Aorta (tissue), 5 donors: ENCODE measurements at places on chromosomes 11 and 22. TPM values are rescaled to one million over a fixed set of nuclear protein-coding genes. Genes with fewer than 3 reads are reported as not detected.

DNA sequence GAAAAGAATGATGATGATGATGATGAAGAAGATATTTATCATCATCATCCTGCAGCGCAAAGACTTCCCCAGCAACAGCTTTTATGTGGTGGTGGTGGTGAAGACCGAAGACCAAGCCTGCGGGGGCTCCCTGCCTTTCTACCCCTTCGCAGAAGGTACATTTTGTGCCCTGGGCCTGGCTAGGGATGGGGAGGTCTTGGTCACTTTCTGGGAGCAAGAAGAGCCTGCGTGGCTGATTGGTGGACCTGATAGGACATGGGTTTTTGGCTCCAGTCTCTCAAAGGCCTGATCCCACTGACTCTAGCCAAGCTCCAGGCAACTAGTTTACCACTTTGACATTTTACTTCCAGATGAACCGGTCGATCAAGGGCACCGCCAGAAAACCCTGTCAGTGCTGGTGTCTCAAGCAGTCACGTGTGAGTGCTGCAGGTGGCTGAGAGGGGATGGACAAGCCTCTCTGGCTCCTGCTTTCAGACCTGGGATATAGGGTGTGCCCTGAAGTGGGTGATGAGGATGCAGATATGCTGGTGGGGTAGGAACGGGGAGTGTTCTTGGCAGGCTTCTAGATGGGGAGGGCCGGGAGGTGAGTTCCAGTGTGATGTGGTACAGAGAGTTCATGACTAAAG, 5.3 kb downstream of the SIDT2 start:
- peak; percentile 21 for DNase-seq
- H3K27ac ChIP-seq: no peak overlapping the region
- no peak overlapping the region for H3K4me3 ChIP-seq
- no peaks in the 10 kb centered on the region for H3K4me1 ChIP-seq
- H3K27me3 ChIP-seq: no peaks in the 10 kb centered on the region
- H3K36me3 ChIP-seq: no peaks in the 10 kb centered on the region

The CAPN1 gene
- 109 TPM for total RNA-seq

The LBHD1 gene
- 8.6 TPM for total RNA-seq

DNA sequence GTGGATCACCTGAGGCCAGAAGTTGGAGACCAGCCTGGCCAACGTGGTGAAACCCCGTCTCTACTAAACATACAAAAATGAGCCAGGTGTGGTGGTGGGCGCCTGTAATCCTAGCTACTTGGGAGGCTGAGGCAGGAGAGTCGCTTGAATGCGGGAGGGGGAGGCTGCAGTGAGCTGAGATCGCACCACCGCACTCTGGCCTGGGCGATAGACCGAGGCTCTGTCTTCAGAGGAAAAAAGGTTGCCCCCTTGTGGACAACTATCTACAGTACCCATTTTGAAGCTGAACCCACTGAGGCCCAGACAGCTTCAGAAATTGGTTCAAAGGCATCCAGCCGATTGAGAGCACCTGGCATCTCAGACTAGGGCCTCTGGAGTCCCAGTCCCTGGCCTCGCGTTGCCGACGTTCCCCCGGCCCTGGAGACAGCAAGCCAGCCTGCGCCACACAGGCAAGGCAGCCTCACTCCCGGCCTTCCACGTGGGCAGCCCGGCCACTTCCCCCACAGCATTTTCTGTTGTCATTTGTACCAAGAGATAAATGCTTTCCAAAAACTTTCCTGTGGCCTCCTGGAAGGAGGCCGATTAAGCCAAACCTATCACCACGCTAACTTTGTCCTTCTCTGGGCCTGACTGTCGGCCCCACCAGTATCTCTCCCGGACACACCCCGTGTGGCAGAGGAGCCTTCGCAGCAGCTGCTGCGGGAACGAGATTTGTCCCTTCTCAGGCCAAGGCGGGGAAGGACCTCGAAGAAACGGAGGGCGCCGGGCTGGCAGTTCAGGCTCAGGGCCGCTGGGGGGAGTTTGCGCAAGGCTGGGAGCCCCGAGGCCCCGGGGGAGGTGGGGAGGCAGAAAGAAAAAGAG, 82.8 kb downstream of the FLI1 start:
- DNase-seq: peak; percentile 58
- no peak overlapping the region for H3K27ac ChIP-seq
- no peaks in the 10 kb centered on the region for H3K36me3 ChIP-seq
- H3K4me1 ChIP-seq: no peaks in the 10 kb centered on the region
- H3K27me3 ChIP-seq: no peaks in the 10 kb centered on the region

DNA sequence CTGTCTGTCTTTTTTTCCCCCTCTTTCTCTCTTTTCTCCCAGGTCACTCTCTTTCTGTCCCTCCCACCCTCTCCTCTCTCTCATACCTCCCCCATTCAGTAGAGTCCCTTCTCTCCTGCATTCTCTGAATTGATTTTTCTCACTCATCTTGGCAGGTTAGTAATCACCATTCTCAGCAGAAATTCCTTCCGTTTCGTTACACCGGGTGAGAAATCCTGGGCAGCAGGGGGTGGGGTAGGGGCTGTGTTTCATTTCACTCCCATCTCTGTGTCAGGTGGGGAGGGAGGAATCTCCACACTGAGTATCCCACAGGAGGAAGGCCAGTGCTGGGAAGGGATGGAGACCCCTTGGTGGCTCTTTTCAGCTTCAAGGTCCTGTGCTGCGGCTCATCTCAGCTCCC, 253.5 kb downstream of the MIAT start:
- no peaks in the 10 kb centered on the region for H3K36me3 ChIP-seq
- DNase-seq: no peak
- H3K4me3 ChIP-seq: no peak overlapping the region
- no peaks in the 10 kb centered on the region for H3K4me1 ChIP-seq
- H3K27me3 ChIP-seq: no peaks in the 10 kb centered on the region
- no peak overlapping the region for H3K27ac ChIP-seq

DNA sequence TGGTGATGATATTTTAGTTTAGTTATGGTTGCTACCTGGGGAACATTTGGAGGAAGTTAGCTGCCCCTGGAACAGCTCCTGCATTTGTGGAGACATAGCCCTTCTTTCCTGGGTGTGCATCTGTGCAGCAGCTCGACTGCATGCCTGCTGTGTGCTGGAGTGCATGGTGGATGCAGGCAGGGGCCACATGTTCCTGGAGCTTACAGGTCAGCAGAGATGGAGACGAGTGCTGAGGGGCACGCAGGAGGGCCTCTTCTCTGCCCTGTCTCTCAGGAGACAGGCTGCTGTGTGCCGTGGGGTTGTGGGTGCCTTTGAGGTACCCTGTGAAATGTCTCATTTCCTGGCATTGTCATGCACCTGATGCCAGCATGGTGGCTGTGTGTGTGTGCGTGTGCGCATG, 87.5 kb downstream of the TBC1D22A start:
- DNase-seq: no peak
- no peaks in the 10 kb centered on the region for H3K27me3 ChIP-seq
- no peaks in the 10 kb centered on the region for H3K4me1 ChIP-seq
- no peak overlapping the region for H3K4me3 ChIP-seq

DNA sequence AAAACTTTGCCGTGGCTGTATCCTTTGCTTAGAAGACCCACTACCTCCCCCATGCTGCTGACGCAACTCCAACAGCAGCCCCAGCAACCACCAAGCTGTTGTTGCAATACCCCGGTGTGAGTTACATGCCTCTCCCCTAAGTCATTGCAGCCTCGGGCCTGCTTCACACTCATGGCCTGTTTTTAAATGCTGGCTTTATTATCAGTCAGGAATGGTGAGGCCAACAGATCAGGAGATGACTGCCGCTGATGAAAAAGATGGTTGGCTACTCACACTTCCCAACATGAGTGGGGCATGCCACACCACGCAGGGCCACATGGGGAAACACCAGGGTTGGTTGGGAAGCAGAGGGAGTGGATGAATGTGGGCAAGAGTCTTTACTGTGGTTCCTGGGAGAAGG, 171.5 kb upstream of the SYT13 start:
- no peak overlapping the region for H3K4me3 ChIP-seq
- H3K27ac ChIP-seq: no peak overlapping the region
- H3K27me3 ChIP-seq: no peaks in the 10 kb centered on the region
- H3K36me3 ChIP-seq: no peaks in the 10 kb centered on the region

The DTX4 gene
- total RNA-seq: 7.1 TPM
